ENCODE measurements at places on chromosomes 1 and 21. TPM values are rescaled to one million over a fixed set of nuclear protein-coding genes. Genes with fewer than 3 reads are reported as not detected.

GRCh38 chr1:243411472-243411871 is 155.6 kb downstream of the SDCCAG8 start:
- H3K4me1 ChIP-seq, result peaks cover 18% of the 10 kb centered on the region
- no peak overlapping the region for H3K4me3 ChIP-seq
- peak overlapping the region; percentile 3 for H3K27ac ChIP-seq
- no peaks in the 10 kb centered on the region for H3K27me3 ChIP-seq
- no peak for DNase-seq

Gene ZBTB8B
- polyA plus RNA-seq, result not detected

DNA sequence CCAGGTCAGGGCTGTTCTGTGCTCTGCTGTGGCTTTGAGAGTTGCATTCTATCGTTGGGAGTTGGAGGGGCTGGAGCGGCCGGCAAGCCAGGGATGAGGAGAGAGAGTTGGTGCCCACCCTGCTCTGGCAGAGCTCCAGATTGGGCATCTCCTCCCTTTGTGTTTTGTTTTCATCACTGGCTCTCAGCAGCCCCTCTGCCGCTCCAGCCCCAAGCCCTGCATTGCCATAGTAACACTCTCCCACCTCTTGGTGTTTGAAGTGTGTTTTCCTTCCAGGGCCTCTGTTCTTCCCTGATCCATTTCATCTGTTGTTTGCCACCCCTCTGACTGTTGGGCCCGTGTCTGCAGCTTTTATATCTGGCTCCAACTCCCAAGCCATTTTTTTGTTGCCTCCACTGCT is 152.7 kb downstream of the URB2 start:
- H3K36me3 ChIP-seq, result no peaks in the 10 kb centered on the region
- no peak for DNase-seq
- H3K27ac ChIP-seq, result no peak overlapping the region

- no peaks in the 10 kb centered on the region for H3K27me3 ChIP-seq
- H3K27ac ChIP-seq, result peak overlapping the region; percentile 27
- no peak overlapping the region for H3K4me3 ChIP-seq
- no peak for DNase-seq
These were observed 5.7 kb upstream of the NHLH1 start for GRCh38 chr1:160361199-160361598.

DNA sequence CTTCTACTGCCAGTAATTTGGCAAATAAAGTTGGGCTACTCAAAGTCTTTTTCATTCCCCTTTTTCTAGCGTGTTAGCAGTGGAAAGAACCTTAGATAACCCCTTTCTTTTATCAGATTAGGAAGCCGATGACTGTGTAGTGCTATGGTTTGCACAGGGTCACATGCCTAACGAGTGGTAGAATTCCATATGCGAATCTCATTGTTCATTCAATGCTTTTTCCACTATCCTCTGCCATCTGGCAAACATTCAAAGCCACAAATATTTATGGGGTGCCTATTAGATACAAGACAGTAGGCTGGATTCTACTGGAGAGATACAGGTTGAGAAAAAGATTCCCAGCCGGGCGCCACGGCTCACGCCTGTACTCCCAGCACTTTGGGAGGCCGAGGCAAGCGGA is 14.9 kb upstream of the IER5 start:
- no peak overlapping the region for H3K4me3 ChIP-seq
- peaks cover 11% of the 10 kb centered on the region for H3K4me1 ChIP-seq
- H3K36me3 ChIP-seq, result peaks cover 7% of the 10 kb centered on the region
- DNase-seq, result no peak

- H3K4me3 ChIP-seq, result no peak overlapping the region
- no peak for DNase-seq
- no peaks in the 10 kb centered on the region for H3K4me1 ChIP-seq
- no peaks in the 10 kb centered on the region for H3K36me3 ChIP-seq
- no peak overlapping the region for H3K27ac ChIP-seq
These were observed 353.2 kb upstream of the PLD5 start for GRCh38 chr1:242877743-242878142.

Gene FMO4
- polyA plus RNA-seq, result 2.5 TPM

Gene SPRR2F
- not detected for polyA plus RNA-seq

GRCh38 chr1:113855630-113856400 is 15.7 kb downstream of the PTPN22 start:
- peak overlapping the region; percentile 77 for H3K27ac ChIP-seq
- H3K4me1 ChIP-seq, result peaks cover 45% of the 10 kb centered on the region
- H3K4me3 ChIP-seq, result no peak overlapping the region
- no peaks in the 10 kb centered on the region for H3K27me3 ChIP-seq

DNA sequence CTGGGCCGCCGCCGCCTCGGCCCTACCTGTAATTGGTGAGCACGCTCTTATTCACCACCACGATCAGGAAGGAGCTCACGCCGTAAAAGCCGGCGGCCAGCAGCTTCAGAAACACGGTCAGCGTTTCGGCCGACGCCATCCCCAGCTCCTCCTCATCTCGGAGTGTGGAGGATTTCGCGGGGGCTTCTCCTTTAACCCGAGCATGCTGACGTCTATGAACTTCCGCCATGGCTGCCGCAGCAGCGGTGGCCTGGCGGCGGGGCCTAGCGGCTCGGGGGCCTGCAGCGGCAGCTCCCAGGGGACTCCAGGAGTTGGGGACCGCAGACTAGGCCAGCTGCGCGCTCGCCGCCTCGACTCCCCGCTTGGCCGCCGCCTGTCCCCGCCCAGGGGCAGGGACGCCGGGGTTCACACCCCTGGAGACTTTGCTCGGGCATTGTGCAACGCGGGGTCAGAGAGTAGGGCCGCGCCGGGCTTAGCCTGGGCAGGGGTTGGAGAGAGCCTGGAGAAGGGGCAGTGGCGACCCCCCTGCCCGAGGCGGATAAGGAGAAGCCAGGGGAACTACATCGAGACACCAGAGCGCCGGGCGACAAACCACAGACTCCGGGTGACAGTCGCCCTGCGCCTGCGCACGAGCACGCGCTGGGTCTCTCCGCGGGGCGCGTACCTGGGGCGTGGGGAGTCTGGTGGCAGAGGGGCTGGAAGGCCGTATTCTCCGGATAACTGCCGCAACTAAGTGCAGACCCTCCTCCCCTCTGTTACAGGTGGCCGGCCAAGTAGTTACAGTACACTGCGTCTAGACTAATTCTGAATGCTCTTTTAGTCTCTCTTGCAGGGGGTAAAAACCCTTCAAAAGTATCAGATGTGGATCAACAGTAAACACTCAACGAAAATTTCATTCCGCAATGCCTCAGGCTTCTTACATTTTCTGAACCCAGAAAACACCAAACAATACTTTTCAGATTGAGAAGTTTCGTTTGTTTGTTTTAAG is at the start of gene SLC35D1:
SLC35D1 (minus strand) TSS at position 364 of the 988 bp plus-strand sequence; CDS start at position 229, 135 bp downstream.
- H3K27me3 ChIP-seq, result no peaks in the 10 kb centered on the region
- peak; percentile 87 for DNase-seq
- no peaks in the 10 kb centered on the region for H3K36me3 ChIP-seq
- H3K4me3 ChIP-seq, result peak within 1 kb of the TSS; percentile 87
- peak within 1 kb of the TSS; percentile 97 for H3K27ac ChIP-seq

GRCh38 chr1:234893725-234894630 is 234.7 kb downstream of the TOMM20 start:
- H3K4me3 ChIP-seq, result no peak overlapping the region
- H3K36me3 ChIP-seq, result no peaks in the 10 kb centered on the region
- no peaks in the 10 kb centered on the region for H3K4me1 ChIP-seq
- DNase-seq, result no peak
- H3K27ac ChIP-seq, result no peak overlapping the region
- no peaks in the 10 kb centered on the region for H3K27me3 ChIP-seq

DNA sequence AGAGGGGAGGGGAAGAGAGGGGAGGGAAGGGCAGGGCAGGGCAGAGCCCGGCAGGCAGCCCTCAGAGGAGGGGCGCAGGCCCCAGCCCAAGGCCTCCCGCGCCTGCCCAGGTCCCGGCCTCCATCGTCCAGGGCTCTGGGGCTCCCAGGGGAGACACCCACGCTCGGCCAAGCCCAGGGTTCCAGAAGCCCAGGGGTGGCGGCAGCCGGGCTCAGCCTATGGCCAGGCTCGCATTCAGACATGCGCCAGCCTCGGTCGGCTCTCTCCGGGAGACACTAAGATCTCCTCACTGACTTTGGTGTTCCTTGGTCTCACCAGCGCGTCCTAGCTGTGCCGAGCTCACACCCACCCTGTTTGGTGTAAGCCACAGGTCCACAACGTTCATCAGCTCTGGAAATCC is 7.1 kb upstream of the ANKRD65 start:
- peak overlapping the region; percentile 66 for H3K4me3 ChIP-seq
- H3K36me3 ChIP-seq, result no peaks in the 10 kb centered on the region

GRCh38 chr1:85445906-85446305 is 19.1 kb downstream of the DDAH1 start:
- H3K4me3 ChIP-seq, result no peak overlapping the region
- H3K27me3 ChIP-seq, result no peaks in the 10 kb centered on the region
- H3K36me3 ChIP-seq, result peaks cover 15% of the 10 kb centered on the region

Gene IARS2
- 57.1 TPM for polyA plus RNA-seq

Gene SLAMF9
- not detected for polyA plus RNA-seq

DNA sequence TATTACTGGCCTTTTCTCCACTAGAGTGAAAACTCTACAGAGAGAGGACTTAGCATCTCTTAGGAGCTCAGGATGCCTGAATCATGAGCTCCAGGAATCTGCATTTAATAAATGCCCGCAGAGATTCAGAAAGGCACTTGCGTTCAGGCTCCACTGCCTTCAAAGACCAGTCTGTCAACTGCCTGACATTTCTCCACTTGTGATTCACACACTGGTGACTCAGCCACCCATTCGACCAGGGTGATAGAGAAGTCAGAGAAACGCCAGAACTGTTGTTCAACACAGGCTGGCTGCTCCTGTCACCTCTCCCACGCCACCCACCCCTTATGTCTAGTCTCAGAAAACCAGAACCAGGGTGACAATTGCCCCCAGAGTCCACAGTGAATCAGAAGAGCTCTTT is 26.9 kb upstream of the LBR start:
- peaks cover 7% of the 10 kb centered on the region for H3K27me3 ChIP-seq
- no peaks in the 10 kb centered on the region for H3K36me3 ChIP-seq
- H3K27ac ChIP-seq, result no peak overlapping the region
- no peak for DNase-seq
- H3K4me1 ChIP-seq, result peaks cover 2% of the 10 kb centered on the region

DNA sequence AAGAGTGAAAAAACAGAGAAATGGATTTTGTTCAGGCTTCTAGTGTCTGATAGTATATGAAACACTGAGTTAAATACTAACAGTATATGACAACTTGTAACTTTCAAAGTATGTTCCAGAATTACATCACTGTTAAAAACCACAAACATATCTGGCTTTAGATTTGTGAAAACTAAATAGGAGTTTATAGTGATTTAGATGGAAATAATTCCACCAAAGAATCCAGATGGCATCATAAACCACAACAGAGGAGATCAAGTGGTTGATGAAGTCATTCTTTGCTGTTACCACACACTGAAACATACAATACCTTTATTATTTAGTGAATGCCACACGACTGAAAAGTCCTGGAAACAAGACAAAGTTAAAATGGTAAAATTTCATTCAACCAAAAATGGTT is 37.2 kb downstream of the ALG14 start:
- DNase-seq, result no peak
- no peaks in the 10 kb centered on the region for H3K27me3 ChIP-seq
- no peak overlapping the region for H3K4me3 ChIP-seq
- no peaks in the 10 kb centered on the region for H3K36me3 ChIP-seq

DNA sequence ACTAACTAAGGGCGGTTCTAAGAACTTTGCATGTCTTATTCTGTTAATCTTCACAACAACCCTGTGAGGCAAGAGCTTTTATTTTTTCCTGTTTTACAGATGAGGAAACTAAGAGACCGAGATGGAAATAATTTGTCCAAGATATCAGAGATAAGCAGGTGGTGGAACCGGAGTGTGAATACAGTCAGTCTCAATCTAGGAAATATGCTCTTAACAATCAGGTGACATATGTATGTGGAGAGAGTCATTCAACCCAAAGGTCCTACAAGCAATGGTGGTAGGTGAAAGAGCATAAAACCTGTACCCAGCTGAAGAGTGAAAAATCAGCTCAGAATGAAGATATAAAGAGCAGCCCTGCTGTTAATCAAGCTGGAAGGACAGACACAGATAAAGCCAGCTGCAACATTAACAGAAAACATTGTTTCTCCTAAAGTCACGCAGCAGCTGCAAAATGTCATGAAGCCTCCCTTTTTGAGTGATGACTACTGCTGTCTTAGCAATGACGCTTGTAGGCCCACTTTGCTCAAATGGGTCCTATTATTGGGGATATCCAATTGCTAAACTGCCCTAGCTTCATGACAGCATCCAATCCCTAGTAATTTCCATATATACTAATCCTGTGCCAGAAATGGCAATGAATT is 30.5 kb upstream of the FCAMR start:
- H3K27me3 ChIP-seq, result peaks cover 6% of the 10 kb centered on the region
- no peak overlapping the region for H3K4me3 ChIP-seq
- no peak for DNase-seq
- H3K27ac ChIP-seq, result no peak overlapping the region
- H3K4me1 ChIP-seq, result peaks cover 1% of the 10 kb centered on the region

Gene JAM2
- polyA plus RNA-seq, result 5.1 TPM

- no peak for DNase-seq
- H3K27ac ChIP-seq, result peak overlapping the region; percentile 13
- peaks cover 8% of the 10 kb centered on the region for H3K27me3 ChIP-seq
These were observed 101.8 kb downstream of the PBX1 start for GRCh38 chr1:164660775-164661174.

DNA sequence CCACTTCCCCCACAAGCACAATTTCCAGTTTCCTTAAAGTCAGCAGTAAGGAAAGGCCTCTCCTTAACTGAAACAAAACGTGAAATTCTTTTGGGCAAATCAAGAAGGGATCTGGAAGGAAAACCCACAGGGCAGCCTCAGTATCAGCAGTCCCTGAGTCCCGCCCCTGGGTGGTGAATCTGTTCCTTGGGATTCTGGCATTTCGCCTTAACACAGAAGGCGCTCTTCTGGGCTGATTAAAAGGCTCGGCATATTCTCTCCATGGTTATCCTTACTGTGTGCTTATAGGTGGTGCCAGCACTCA is 12.2 kb upstream of the RAB4A start:
- no peaks in the 10 kb centered on the region for H3K36me3 ChIP-seq
- H3K27ac ChIP-seq, result no peak overlapping the region
- H3K27me3 ChIP-seq, result peaks cover 13% of the 10 kb centered on the region
- no peaks in the 10 kb centered on the region for H3K4me1 ChIP-seq
- no peak overlapping the region for H3K4me3 ChIP-seq

DNA sequence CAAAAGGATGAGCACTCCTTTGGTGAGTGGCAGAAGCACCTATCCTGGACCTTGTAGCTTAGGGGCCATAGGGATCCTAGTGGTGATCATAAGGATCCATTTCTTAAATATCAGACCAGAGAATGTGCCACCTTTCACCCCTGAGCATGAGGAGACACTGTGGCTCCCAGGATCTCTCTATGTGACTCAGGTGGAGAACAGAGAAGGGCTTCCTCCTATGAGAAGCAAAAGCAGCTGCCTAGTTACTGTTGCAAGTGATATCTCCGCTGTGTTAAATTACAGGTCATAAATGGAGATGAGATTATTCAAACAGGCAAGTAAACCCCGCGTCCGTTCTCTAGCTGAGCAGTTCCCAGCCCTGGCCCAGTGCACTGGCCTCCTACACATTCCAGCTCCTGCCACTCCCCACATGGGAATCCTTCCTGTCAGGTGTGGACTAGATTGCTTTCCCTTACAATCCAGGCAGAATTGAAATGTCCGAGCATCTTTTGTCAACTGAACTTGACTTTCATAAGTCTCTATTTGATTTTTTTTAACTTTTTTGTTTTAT is 26.3 kb downstream of the CLEC20A start:
- H3K27ac ChIP-seq, result no peak overlapping the region
- no peaks in the 10 kb centered on the region for H3K4me1 ChIP-seq
- no peaks in the 10 kb centered on the region for H3K27me3 ChIP-seq
- H3K4me3 ChIP-seq, result no peak overlapping the region

- H3K36me3 ChIP-seq, result peaks cover 32% of the 10 kb centered on the region
- H3K4me1 ChIP-seq, result peaks cover 12% of the 10 kb centered on the region
- no peak overlapping the region for H3K27ac ChIP-seq
- no peaks in the 10 kb centered on the region for H3K27me3 ChIP-seq
- no peak for DNase-seq
These were observed 22.5 kb upstream of the SLC27A3 start for GRCh38 chr1:153752571-153753195.

Gene TAL1
- 0.36 TPM for polyA plus RNA-seq

Gene TNFRSF9
- polyA plus RNA-seq, result not detected
